ENCODE measurements at places on chromosomes 5 and 9.

DNA sequence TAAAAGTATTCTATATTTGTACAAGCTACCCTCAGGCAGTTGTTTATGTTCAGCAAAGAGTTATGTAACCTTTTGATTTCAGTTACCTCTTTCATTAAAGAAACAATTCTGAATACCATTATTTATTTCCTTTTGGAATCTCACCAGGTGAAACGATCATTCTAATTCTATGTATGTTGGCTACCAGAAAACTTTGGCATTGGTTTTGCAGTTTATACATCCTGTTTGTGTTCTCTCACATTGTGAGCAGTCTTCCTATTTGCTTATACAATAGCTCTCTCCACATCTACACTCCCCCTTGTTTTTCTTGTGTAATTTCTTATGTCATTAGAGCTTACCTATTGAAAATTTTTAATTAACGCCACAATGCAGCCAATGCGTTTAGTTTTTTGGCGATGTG is 276.0 kb upstream of the MPDZ start:
- no peak for DNase-seq

DNA sequence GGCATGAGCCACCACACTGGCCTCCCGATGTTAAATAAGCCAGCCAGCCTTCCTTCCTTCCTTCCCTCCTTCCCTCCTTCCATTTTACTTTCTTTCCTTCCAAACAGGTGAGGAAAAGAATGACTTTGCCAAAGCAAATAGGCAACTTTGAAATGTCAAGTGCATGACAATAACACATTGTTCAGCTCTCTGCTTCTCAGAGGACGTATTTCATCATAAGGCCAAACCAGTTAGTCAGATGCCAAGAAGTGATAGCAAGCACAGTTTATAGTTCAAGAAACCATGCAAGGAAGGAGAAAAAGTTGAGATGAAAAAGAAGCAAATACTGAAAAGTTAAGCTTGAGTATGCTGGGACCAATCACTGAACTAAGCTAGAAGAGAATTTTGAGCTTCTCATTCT is 29.5 kb downstream of the POU4F3 start:
- DNase-seq, result no peak

- no peak for DNase-seq
These were observed 16.2 kb downstream of the UHRF2 start for GRCh38 chr9:6428940-6429889.

- no peak for DNase-seq
These were observed 130.1 kb upstream of the TLR4 start for GRCh38 chr9:117574099-117574498.

DNA sequence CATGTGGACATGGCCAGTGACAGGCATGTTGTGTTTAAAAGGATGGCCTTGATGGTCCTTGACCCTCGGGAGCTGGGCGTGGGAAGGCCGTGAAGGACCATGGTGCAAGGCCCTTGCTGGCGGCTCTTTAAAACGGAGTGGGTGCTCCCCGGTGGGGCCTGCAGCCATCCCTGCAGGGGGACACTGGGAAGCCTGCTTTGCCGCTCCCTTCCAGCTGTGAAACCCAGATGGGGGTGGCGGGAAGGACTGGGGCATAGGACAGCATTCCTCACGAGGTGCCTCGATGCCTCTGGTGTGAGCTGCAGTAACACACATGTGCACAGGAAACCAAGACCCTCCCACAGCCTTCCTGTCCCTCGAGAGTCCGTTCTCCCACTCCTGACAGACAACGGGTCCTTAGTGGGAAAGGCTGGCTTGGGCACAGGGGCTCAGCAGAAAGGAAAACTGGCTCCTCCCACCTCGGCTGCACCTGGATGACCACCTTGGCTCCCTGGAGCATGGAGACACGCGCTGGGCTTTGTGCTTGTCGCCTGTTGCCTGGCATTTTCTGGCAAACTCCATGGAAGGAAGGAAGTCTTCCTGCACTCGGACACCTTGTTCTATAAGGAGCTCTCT is 30.3 kb upstream of the IRX4 start:
- no peak for DNase-seq

- DNase-seq, result no peak
These were observed 443.9 kb downstream of the TLE1 start for GRCh38 chr9:81245254-81245956.

Data from stimulated activated CD8-positive, alpha-beta memory T cell treated with anti-CD3 and anti-CD28 coated beads, Interleukin-4, amount 100 ng/mL, for 4 hours (primary cell).